ENCODE measurements at places on chromosomes 7 and 10. TPM values are rescaled to one million over a fixed set of nuclear protein-coding genes. Genes with fewer than 3 reads are reported as not detected.

The ASB4 gene
- 0.20 TPM for total RNA-seq

- no peak for DNase-seq
Measured at GRCh38 chr7:55396233-55396785, 31.2 kb downstream of the LANCL2 start.

The SH2D4B gene
- total RNA-seq, result 0.11 TPM

GRCh38 chr7:98870121-98870651, 372 bp upstream of the TMEM130 start:
- DNase-seq, result peak; percentile 67

- no peak for DNase-seq
Measured at GRCh38 chr10:13809427-13809826, 222.7 kb downstream of the PRPF18 start.

DNA sequence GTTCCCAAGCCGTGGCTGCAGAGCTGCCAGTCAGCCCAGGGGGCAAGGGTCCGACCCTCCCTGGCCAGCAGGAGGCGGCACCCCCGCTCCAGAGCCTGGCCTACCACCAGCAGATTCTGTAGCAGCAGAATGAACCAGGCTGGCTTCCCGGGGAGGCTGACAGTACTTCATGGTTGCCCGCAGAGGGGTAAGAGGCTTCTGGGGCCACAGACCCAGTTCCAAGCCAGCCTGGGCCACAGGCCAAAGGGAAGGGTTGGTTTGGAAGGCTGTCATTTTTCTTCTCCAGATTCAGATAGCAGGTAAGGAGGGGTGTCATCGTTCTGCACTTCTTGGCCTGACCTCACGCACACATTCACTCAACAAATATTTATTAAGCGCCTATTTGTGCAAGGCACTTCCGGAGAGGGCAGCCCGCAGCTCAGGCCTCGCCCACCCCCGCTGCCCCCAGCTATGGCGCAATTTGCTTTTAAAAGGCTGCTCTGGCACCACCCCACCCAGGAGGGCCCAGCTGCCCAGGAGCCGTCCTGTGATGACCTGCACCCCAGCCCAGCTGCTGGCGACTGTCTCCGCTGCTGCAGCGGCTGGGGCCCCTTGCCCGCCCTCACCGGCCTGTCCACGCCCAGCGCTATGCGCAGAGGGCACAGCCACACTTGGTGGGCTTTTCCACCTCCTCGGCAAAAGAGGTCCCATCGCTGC, 168.5 kb downstream of the LCOR start:
- DNase-seq, result no peak

DNA sequence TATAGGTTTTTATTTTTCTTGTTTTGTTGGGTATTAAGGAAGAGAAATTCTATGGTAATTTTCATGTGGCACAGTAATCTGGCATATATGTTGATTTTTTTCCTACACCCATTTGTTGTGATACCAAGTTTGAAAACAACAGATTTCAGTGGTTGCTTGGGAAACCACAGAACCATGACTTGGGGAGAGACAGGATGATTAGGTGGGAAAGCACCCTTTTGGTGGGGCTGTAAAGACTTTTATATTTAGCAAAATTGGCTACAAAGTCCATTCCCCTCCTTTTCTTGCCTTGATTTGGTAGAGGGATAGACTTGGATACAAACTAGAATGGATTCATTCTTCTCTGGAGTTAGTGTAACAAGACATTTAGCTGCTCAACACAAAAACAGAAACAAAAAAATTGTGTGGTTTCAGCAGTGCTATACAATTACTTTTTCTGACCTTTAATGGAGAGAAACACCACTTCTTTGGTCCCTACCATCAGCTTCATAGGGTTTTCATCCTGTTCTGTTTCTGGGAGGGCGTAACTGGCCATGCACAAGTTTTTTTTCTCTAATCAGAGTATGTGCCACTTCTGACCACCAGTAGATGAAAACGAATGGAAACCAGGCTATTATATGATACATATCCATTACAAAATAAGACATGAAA, 52.7 kb downstream of the FIGNL1 start:
- DNase-seq, result no peak

DNA sequence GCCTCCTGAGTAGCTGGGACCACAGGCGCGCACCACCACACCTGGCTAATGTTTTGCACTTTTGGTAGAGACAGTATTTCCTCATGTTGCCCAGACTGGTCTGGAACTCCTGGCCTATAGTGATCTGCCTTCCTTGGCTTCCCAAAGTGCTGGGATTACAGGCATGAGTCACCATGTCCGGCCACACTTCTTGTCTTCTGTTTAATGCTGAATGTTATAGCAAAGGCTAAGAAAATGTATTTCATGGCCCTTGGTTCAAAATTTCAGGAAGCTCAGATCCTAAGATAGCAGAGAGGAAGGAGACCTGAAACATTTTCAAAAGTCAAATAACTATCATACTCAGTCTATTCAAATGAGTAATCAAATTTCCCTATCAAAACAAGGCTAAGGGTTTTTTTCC, 229.6 kb downstream of the BAMBI start:
- DNase-seq, result no peak

GRCh38 chr10:73094986-73095480, 1.6 kb downstream of the P4HA1 start:
- no peak for DNase-seq

The MKX gene
- total RNA-seq, result 2.9 TPM

- DNase-seq, result no peak
Measured at GRCh38 chr7:79933144-79933543, 201.5 kb upstream of the GNAI1 start.

- DNase-seq, result no peak
Measured at GRCh38 chr10:34504534-34504933, 310.6 kb downstream of the PARD3 start.

The IPMK gene
- total RNA-seq, result 19.3 TPM

DNA sequence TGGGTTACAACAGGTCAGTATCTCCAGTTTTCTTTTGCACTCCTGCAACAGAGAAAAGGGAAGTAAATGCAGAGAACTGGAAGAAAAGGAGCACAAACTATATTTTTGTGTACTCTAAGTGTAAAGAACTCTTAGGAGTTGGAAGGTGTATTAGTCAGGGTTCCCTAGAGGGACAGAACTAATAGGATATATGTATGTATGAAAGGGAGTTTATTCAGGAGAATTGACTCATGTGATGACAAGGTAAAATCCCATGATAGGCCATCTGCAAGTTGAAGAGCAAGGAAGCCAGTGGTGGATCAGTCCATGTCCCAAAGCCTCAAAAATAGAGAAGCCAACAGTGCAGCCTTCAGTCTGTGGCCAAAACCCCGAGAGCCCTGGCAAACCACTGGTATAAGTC, 22.6 kb upstream of the RAB18 start:
- no peak for DNase-seq

The IL2RA gene
- 0.10 TPM for total RNA-seq

- DNase-seq, result no peak
Measured at GRCh38 chr10:101000127-101000914, 713 bp downstream of the LZTS2 start.

DNA sequence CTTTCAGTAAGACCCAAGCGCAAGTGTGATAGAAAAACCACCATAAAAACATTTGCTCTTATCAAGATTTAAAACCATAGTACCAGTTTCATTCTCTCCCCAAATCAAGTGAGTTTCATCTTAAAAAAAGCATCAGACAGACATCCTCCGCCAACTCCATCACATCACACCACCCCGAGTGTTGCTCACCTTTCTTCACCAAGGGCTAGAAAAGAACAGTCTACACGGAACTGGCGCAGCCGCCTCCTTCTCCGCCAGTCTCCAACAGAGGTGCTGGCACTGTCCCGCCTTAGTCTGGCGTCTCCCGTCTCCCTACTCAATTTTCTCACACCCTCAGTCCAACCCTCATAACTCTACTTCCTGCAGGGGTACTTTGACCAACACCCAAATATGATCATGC, 46.9 kb upstream of the WIPI2 start:
- DNase-seq, result no peak

DNA sequence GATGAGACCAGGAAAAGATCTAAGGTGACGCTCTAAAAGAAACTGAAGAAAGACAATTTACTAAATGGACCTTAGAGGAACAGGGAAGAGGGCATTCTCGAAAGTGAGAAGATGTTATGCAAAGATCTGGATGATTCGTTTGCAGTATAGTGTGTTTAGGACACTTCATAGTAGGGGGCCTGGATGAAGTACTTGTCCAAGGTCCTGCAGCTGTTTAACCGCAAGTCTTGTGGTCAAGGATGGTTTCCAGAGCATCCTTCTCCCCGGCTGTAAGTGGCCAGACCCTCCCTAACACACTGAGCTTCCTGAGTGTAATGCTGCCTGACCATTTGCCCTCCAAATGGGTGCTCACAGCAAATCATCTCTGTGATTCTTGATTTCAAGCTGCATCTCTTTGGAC, 101.6 kb downstream of the XPNPEP1 start:
- no peak for DNase-seq

The SAMD8 gene
- total RNA-seq, result 38.7 TPM

GRCh38 chr7:84394219-84394618, 199.6 kb upstream of the SEMA3A start:
- no peak for DNase-seq

DNA sequence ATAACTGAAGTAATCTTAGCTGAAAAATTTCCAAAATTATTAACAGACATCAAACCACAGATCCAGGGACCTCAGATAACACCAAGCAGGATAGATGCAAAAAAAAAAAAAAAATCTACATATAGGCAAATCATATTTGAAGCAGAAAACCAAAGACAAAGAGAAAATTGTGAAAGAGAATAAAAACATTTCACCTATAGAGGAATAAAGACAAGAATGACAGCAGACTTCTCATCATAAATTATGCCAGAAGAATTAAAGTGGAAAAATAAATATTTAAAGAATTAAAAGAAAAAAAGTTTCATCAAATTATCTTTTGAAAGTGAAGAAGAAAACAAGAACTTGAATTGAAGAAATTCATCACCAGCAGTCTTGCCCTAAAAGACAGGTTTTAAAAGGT, 467.5 kb downstream of the GPAM start:
- DNase-seq, result no peak

DNA sequence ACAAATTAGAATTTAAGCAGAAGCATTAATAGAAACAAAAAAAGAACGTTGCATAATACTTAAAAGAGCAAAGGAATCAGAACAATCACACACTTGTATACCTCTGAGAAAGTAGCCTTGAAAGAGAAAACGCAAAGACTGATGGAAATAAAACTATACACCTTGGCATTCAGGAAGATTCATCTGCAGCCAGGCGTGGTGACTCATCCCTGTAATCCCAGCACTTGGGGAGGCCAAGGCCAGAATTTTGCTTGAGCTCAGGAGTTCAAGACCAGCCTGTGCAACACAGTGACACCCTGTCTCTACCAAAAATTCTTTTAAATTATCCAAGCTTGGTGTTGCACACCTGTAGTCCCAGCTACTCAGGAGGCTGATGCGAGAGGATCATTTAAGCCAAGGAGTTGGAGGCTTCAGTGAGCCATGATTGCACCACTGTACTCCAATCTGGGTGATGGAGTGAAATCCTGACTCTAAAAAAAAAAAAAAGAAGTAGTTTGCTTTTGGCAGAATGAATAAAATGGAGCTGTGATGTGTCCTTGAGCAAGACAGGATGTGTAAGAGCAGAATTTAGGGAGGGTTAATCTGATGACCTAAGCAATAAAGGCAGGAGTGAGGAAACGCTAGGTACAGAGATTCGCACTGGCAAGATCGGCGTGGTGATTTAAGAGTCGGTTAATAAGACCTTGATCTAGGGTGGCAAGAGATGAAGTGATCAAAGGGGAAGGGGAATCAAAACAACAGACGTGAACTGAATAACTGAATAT, 75.8 kb upstream of the NRP1 start:
- DNase-seq, result no peak

- no peak for DNase-seq
Measured at GRCh38 chr7:1794888-1795542, 124.9 kb downstream of the ELFN1 start.

GRCh38 chr7:79734181-79734580, 280.7 kb upstream of the MAGI2 start:
- no peak for DNase-seq

DNA sequence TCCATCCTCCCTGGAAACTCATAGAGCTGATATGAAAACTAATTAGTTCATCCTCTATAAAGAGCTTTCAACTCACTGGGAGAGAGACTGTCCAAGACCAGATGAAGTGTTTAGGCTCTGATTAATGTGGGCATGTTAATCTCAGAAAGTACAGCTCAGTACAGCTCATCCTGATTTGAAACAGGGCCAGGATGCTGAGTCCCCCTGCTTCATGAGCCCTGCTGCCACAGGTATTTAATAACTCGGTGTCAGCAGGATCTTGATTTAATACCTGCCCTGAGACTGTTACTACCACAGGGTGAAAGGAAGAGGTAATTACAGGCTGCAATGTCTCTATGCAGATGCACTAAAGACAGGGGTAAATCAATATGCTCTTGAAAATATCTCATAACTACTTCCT, 10.8 kb downstream of the LMOD2 start:
- no peak for DNase-seq

DNA sequence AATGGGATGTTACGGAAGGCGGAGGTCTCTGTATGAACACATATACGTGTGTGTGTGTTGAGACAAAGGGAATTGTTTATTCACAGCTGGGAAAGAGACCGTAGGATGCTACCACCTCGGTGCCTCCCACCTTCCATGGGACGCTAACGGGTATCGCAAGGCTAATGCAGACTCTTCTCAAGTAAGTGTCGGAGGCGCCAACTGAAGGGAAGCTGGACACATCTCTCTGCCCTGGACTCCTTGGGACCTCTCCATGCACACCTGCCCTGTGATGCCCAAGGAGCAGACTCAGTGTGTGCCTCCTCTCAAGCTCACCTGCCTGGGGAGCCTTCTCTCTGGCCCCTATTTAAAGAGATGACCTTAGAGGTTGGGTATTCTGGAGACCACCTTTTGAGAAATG, 230.9 kb downstream of the DNAJB6 start:
- no peak for DNase-seq

The ANKRD61 gene
- 0.20 TPM for total RNA-seq

GRCh38 chr7:29611941-29612544, 48.4 kb downstream of the PRR15 start:
- no peak for DNase-seq

The ITPRID1 gene
- total RNA-seq, result not detected

DNA sequence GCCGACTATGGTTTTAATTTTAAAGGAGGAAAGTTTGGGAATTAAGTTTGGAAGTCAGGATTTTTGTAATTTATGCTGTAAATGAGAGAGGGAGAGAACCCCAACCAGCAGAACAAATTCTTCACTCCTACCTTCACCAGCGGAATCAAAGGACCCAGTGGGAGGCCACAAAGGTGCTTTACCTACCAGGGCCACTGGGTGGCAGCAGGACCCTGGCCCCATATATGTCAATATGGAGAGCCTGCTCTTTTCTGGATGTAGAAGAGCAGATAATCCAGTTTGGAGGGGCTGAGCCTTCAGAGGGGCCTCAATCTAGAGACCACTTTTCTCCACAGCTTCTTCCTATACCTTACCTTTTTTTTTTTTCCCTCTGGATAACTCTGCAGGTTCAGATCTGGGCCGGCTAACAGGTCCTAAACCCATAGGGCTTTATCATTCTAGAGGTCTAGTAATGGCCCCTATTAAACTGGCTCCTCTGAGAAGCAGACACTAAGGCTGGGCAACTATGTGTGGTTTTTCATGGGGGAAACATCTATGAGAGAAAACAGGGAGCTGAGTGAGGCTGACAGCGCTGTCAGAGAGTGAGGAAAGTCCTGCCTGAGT, 8.5 kb upstream of the SCD start:
- peak; percentile 92 for DNase-seq
